ENCODE measurements at places on chromosomes 3 and 15.

GRCh38 chr3:115146032-115146417 lies 1.1 kb downstream of the ZBTB20 start:
- DNase-seq, result no peak

DNA sequence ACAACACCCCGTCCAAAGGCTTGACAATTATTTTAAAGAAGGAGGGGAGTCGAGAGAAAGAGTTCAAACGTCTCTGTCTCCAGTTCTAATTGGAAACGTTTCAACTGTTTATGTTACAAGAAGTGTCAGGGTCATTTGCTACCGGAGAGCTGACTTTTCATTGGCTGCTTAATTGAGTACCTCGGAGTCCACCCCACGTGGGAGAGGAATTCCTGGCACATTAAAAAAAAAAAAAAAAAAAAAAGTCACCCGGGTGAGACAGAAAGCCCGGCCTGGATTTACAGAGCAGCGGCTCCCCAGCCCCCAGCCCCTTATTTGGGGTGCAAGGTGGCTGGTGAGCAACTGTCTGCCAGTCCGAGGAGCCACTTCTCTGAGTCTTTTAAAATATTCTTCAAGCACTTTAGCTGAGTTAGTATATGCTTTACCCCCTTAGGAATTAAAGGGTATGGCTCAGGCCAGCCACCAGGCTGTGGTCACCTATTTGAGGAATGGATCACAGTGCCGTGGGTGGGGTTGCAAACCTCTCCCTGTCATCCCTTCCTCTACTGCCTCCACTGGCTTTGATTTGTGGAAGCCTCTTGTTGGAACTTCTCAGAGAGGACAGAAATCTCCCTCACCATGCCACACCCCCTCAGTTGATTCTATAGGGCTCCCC lies 3.9 kb upstream of the TLE3 start:
- no peak for DNase-seq

- DNase-seq, result no peak
Observed at GRCh38 chr3:172056416-172056815, 17.0 kb downstream of the FNDC3B start.

- DNase-seq, result no peak
Observed at GRCh38 chr3:66473181-66473580, 27.6 kb downstream of the LRIG1 start.

DNA sequence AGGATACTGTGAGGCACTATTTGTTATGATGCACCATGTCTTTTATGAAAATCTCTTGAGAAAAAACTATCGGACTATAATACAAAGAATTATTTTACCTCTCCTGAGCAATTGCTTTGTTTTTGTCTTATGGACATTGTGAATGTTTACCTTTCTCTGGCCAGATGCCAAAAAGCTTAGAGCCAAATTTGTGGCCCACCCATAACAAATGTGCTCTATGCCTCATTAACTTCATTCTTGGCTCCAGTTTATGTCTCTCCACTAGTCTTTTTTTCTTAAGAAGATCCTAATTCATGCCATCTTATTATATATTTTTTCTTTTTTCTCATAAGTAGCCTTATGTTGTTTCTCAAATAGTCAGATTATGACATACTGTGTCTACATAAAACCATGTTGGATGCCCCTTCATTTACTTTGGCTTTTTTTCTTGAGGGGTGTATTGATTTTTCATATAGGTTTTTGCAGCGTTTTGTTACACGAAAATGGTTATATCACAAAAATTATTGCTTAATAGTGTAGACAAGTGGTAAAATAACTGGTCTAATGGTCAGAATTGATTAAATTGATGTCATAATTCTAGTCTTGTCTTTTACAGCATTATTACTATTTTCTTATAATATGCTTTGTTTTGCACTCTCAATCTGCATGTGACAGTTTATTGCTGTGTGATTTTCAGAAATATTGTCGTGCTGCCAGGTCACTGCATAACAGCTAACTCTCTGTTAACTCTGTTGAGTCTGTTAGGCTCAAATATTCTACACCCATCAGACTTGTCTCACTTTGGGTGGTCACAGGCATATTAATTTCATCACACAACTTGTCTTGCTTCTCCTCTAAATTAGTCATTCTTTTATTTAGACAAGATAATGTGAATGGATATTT lies 18.2 kb downstream of the SENP8 start:
- DNase-seq, result no peak

DNA sequence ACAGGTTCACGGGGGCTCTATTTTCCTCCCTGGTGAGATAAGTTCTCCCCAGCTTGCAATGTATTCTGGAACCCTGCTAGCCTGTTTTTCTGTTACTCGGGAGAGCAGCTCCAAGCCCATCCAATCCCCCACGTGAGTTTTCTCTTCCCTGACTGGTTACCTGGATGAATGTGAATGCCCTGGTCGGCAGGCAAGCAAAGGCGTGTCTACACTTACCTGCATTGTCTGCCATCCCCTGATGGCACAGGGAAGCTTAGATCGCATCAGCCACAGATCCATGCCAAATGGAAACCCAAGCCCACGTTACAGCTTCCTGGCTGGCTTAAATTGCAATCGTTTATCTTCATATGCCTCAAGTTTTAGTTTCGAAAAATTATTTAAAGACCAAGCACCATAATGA lies 149.9 kb downstream of the FOXP1 start:
- DNase-seq, result no peak

DNA sequence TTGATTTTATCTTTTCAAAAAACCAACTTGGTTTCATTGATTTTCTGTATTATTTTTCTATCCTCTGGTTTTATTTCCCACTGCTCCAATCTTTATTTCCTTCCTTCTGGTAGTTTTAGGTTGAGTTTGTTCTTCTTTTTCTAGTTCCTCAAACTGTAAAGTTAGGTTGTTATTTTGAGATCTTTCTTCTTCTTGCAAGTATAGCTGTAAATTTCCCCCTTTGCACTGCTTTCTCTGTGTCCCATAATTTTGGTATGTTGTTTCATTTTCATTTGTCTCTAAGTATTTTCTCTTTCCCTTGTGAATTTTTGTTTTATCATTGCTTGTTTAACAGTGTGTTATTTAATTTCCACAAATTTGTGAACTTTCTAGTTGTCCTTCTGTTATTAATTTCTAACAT lies 120.0 kb downstream of the PLD1 start:
- no peak for DNase-seq

GRCh38 chr3:143001034-143001368 lies 369 bp upstream of the U2SURP start:
- peak; percentile 65 for DNase-seq

DNA sequence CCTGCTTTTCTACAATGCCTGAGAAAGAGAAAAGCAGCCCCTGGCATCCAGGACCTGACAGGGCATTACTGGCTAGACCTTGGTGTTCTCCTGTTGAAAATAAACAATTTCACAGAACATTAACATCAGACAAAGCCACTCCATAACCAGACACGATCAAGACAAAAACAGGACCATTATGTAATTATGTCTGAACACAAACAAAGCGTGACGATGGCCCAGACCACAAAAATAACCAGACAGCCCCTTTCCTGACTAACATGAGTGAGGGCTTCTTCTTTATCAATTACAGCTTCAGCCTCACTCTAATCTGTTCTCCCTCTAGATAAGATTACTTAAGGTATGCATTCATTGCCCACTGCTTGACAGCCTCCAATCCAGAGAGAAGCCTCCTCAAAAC lies 172.7 kb upstream of the LMCD1 start:
- no peak for DNase-seq

DNA sequence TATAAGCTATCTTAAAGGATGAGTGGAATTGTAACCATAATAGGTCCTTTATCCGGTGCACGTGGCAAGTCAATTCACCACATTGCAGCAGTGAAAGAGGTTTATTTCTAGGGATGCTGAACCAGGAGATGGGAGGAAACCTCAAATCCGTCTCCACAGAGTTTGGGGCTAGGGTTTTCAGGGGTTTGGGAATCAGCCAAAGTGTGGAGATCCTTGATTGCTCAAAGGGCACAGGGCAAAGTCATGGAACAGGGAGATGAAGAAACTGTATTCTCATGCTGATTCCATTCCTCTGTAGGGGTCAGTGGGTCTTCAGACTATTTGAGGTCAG lies 7.2 kb upstream of the RAF1 start:
- DNase-seq, result no peak

DNA sequence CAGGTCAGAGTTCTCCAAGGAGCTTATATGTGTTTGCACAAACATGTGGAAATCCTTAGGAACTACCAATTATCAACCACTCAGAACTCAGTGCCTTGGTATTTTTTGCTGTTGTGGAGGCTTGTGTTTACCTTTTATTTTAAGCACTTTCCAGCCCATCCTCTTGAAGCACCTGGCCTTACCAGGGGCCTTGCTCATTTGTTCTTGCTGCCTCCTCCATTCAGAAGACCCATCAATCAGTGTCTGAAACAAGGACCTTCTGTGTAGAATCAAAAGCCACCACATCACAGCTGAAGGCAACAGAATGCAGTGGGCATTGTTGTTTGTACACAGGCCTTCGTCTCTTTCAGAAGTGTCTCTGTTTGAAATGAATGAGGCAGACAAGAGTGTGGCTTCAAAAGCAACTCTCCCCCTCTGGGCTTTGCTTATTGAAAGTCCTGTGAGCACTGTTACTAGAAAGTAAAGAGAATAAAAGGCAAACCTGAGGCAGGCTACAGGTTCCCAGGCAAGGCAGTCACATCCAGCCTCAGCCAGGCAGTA lies 24.5 kb upstream of the LIPC start:
- DNase-seq, result no peak

- no peak for DNase-seq
Observed at GRCh38 chr3:132781922-132782321, 59.7 kb upstream of the NPHP3 start.

GRCh38 chr3:83002869-83003445 lies 1241.5 kb upstream of the GBE1 start:
- no peak for DNase-seq
